CD4-positive, alpha-beta T cell treated with Interleukin-4 for 1 hour (primary cell): ENCODE measurements at places on chromosomes 6 and 20.

DNA sequence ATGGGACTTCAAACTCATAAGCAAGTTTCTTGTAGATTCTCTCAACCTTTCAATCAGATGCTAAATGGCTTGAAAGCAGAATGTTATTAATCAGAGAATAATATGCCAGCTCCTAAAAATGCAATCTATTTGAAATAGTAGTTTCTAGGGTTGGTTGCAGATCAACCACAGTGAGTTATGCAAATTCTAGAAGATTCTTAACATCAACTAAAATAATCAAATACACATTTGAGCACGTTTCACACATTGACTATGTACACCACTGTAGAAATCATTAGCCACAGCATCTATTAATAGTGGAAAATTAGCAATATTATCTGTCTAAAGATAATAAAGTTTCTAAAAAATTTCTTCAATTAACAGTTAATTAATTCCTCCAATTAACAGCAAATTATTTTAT lies 141.9 kb upstream of the GJE1 start:
- DNase-seq = no peak

GRCh38 chr6:79506251-79506650 lies 31.0 kb downstream of the LCA5 start:
- no peak for DNase-seq

GRCh38 chr6:3117912-3118352 lies 579 bp upstream of the BPHL start:
- DNase-seq = no peak

DNA sequence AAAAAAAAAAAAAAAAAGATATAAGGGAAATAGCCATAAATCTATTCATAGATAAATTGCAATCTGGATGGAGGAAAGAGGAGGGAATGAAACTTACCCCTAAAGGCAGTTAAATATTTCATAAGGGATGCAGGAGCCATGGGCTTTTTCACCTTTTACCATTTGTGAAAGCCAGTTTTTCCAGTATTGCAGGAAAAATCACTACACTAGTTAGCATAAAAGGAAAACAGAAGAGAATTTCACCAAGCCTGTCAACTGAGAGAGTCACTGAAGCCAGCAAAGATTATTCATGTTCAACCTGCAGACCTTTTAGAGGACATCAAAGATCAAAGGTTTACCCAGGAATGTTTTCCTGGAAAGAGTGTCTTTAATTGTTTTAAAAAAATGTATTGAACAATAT lies 969.7 kb downstream of the KIF16B start:
- no peak for DNase-seq

DNA sequence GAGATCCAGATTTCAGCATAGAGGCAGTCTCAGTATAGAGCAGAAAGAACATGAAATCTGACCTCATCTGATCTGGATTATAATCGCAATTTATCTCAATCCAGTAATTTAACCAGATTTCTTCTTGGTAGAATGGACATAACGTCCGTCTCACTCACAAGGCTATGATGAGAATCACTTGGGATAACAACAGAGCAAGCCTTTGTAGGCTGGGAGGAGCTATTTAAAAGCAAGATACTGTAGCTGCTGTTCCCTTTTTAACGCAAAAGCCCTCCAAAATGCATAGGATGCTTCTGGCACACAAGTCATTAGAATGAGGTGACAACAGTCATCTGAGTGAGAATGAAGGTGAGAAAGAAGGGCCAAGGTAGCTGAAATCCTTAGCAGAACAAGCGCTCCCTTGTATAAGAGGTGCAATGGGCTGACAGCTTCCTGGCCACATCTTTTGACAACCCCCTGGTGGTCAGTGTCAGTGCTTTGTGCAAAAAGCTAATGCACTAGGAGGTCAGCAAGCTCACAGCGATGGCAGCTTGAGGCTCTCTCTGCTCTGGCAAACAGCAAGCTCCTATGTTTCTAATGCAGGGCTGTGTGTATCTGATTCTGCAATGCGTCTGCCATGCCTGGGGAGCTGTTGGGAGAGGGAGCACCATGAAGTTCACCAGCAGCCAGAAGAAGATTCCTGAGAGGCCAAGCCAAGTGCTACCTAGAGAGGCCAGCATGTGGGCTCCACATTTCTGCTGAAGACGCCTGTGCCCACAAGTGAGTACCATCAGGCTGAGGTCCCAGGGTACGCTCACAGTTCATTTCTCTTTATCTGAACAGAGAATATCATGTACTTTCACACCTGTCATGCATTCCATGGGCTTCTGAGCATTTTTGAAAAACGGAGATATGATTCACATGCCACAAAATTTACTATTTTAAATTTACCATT lies 16.2 kb downstream of the METTL24 start:
- no peak for DNase-seq

DNA sequence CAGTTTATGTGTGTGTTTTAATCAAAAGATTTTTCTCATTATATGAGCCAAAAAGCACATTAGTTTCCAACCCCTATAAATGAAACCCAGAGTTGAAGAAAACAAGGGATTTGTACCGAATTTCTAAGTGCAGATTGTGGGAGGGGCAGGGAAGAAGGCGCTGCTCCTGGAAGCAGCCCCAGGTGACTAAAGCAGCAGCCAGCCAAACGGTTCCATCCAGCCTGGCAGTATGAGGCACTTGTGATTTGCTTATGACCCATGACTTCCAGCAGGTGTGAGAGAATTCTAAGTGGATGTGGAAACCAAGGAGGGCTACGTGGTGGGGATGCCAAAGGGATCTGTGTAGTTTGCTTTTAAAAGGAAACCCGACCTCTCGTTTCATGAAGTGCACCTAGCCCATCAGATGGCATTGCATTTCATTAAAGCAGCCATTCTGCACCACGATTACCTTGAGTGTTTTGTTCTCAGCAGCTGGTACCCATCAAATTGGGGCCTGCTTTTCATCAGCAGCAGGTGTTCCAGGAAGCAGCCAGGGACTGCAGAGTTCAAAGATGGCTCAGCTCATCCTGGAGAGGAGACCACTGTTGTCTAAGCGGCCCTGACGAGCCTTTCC lies 79.1 kb downstream of the DTD1 start:
- DNase-seq = no peak

DNA sequence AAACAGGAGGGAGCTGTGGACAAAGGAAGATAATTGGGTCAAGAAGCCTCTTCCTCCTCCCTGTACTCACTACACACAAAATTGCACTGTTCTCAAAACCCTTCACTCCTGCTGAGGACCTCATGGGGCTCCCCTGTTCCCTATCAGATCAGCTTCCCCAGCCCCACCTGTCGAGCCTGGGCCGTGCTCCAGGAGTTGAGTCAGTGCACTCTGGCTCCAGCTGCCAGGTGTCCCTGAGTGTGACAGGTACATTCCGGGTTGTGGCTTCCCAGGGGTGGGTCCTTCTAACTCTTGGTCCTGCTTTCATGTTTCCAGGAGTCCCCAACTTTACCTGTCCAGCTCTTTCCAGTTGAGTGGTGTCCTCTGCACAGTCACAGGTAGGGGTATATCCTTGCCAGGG lies 8.4 kb downstream of the RAB5IF start:
- no peak for DNase-seq

DNA sequence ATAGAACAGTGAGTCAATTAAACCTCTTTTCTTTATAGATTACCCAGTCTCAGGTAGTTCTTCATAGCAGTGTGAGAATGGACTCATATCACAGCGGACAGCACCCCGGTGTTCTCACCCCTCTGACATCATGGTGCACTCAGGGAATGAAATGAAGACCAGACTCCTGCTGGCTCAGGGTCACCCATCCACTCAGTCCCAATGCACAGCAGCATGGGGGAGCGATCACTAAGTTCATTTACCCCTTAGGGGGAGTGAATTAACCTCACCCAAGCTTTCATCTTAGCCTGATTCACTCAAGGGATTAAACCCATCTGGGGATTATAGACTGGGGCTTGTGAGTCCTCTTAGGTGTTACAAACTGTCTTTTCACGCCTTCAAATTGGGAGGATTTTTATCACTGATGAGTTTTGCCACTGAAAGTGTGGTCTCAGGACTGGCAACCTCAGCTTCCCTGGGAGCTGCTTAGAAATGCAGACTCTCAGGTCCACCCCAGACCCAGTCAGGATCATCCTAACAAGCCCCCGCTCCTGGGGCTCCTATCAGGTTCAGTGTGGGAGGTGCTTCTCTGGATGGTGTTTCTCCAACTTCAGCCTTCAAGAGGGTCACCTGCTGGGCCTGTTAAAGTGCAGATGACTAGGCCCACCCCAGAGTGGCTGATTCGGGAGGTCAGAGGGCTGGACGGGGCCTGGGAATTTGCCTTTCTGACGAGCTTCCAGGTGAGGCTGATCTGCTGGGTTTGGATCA lies 44.3 kb upstream of the FRMD1 start:
- no peak for DNase-seq

DNA sequence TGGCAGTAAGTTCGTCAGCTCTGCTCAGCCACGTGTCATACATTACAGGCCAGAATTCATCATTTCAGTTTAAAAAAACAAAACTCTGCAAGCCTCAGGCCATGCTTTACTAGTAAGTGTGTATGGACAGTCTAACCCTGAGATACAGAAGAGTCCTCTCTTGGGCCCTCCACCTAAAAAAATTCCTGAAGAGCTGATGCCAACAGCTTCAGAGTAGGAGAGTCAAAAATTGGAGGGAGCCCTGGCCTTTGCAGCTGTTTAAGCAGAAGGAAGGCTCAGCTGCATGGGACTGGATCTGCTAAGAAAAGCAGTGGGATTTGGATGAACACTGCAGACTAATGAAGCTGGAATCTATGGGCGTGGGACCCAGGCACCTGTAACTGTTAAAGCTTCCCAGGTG lies 47.2 kb upstream of the FAM8A1 start:
- DNase-seq = no peak

GRCh38 chr6:127515234-127515793 lies 3.8 kb downstream of the MTCL3 start:
- no peak for DNase-seq
